NCI-H2227 treated with DMSO at 0.1 percent for 48 hours (cell line): ENCODE measurements at places on chromosomes 1 and 21.

GRCh38 chr1:27689423-27690173 is 17.6 kb upstream of the IFI6 start:
- DNase-seq = no peak

- no peak for DNase-seq
Observed at GRCh38 chr1:10709165-10709564, 87.3 kb downstream of the CASZ1 start.

GRCh38 chr1:21266119-21266774 is 24.0 kb downstream of the ECE1 start:
- no peak for DNase-seq

DNA sequence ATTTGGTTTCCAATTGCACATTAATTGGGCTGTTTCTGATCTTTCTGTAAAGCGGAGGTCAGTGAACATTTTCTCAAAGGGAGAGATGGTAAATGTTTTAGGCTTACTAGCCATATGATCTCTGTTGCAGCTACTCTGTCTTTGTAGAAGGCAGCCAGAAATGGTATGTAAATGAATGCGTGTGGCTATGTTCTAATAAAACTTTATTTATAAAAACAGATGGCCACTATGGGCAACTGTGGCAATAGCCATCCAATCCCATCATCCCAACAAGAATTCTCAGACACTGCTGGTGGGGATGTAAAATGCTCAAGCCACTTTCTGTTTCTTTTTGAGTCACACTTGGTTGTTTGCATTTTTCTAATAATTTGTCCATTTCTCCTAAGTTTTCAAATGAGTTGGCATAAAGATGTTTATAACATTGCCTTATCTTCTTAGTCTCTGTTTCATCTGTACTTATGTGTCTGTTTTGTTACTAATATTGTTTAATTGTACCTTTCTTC is 448.8 kb upstream of the VAMP3 start:
- DNase-seq = no peak

DNA sequence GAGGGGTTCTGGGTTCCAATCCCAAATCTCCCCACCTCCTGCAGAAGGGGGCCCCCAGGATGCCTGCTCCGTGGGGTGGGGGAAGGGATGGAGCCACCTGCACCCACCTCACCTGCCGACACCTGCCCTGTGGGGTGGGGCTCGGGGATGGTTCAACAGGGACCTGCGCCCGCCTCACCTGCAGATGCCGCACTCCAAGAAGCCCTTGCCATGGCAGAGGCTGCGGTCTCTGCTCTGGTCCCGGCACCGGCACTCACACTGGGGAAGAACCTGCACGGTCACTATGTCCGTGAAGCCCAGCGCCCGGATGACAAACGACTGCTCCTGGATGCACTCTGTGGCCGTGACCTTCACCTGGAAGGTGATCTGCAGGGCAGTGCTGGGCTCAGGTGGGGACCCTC is 18.1 kb upstream of the PTTG1IP start:
- DNase-seq = no peak

DNA sequence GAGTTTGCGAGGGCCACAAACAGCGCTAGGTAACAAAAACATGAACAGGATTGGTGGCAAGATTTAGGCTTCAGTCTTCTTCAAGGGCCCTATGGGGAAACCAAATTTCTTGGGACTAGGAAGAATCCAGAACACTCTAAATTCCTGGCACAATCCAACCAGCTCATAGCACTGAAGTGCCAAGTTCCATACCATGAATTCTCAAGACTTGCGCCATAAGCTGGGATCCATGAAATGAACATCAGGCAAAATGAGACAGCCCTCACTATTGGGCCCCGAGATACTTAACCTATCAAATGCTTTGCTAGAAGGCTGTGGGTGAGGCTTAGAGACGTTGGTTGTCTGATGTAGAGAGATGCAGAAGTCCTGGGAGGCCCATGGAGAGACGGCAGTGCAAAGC is 322.1 kb downstream of the PAPPA2 start:
- no peak for DNase-seq

GRCh38 chr1:17272646-17273045 is 23.7 kb downstream of the PADI3 start:
- no peak for DNase-seq

- no peak for DNase-seq
Observed at GRCh38 chr1:183885142-183885735, 80.3 kb downstream of the RGL1 start.

DNA sequence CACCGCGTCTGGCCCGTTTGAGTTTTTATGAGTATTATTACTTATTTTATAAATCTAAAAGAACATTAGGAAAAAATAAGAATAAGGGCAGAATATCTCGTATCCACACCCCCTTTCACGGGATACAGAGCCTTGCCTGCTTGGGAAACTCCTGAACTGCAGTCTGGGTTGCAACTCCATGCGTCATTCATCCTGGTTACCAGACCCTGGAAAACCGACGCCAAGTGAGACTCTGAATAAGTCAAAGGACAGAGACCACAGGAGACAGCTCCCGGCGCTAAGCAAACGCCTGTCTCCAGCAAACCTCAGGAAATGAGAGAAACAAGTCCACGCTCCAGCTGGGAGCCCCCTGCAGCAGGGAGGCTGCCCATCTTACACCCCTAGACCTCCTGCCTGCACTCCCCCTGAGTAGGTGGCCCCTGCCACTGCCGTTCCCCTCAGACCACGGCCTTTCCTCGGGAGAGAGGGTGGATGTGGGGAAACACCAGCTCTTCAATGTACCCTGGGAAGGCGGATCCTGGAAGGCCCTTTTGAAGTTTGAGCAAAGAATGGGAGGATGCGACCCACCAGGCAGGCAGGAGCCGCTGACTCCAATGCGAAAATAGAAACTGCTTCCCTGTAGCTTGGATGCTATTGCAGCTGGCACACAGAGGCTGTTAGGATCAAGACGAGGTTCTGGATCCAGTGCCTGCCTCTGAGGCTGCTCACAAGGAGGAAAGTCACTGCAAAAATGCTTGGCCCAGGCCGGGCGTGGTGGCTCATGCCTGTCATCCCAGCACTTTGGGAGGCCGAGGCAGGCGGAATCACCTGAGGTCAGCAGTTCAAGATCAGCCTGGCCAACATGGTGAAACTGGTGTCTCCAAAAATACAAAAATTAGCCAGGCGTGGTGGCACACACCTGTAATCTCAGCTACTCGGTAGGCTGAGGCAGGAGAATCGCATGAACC is 37.7 kb upstream of the GPR157 start:
- no peak for DNase-seq

DNA sequence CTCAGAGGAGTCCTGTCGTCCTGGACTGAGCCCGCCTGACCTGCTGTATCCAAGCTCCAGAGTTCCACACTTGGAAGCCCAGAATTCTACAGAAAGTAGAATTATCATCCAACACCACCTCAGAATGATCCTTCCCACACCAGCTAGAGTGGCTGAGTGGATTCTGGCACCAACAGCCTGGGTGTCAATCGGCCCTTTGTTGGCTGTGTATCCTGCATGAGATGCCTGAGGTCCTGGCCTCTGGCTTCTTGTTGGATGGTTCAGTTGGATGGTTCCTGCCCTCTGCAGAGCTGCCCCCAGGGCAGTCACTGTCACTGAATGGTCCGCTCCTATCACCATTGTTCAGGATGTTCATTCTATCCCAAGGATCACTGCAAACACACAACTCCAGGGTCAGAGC is 49.8 kb downstream of the PGBD5 start:
- no peak for DNase-seq

- no peak for DNase-seq
Observed at GRCh38 chr1:12293416-12293815, 63.6 kb downstream of the VPS13D start.

- peak; percentile 27 for DNase-seq
Observed at GRCh38 chr1:212437179-212437798, 4.6 kb downstream of the NENF start.

DNA sequence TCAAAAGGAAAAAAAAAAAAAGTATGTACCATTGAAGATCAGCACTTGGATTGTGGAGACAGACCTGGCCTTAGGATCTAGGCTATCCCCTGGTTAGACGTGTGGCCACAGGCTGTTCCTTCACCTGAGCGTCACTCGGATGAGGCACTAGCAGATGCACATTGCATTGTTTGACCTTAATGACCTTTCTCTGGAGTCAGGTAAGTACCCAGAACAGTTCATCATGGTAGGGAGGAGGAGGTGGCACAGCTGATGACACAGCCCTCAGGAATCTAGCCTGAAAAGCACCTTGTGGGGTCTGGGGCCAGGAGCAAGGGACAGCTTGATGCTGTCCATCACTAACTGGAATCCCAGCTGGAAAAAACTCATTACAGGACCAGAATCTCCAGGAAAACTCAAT is 21.2 kb downstream of the NECAP2 start:
- DNase-seq = no peak

DNA sequence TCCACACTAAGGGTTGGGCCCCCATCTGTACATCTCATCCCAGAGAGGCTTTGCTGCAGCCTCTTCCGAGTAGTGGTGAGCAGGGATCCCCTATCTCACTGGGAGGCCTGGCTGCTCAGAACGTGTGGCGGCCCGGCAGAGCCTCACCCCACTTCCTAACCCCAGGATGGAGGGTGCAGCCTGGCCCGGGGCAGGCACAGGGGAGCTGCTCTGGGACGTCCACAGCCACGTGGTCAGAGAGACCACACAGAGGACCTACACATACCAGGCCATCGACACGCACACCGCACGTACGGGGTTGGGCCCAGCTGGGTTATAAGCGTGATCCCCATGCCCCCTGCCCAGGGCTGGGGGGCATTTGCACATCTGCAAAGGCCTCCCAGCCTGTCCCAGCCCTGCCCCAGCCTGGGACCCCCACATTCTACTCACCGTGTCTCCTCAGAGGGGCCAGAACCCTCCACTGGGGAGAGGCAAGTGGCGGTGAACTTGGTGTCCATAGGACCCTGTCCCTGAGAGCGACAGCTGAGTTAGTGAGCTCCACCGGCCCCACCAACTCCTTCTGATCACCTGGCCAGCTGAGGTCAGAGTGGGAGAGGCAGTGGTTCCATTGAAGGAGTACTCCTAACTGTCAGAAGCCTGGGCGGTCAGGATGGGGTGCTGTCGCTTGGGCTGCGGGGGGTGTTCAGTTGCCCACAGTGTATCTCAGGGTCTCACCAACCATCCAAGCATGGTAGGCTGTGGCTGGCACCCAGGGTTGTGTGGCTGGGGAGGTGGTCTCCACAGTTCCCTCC is 41.2 kb downstream of the TRIM11 start:
- DNase-seq = no peak

DNA sequence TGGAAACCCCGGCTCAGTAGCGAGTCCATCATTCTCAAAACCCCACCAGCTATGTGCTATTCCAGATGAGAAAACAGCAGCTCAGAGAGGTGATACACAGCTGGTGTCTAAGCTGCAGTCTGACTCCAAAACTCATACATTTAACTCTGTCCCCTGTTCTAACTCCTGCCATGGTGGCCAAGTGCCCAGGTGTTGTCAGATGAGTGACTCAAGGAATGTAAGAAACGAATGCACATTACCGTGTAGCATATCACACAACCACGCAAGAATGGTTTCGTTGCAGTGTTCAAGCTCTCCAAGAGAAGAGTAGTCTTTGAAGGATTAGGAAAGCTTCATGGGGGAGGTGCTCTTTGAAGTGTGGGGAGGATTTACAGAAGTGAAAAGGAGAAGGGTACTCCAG is 4.7 kb upstream of the XKR8 start:
- DNase-seq = no peak

- no peak for DNase-seq
Observed at GRCh38 chr1:228736844-228737445, 1.7 kb downstream of the RHOU start.

GRCh38 chr21:37799211-37800056 is 116.8 kb downstream of the KCNJ6 start:
- DNase-seq = no peak

GRCh38 chr1:230170622-230171021 is 103.6 kb downstream of the GALNT2 start:
- DNase-seq = no peak

- DNase-seq = no peak
Observed at GRCh38 chr1:173330149-173330951, 123.2 kb upstream of the TNFSF4 start.

- no peak for DNase-seq
Observed at GRCh38 chr1:184514447-184514846, 127.6 kb downstream of the C1orf21 start.

DNA sequence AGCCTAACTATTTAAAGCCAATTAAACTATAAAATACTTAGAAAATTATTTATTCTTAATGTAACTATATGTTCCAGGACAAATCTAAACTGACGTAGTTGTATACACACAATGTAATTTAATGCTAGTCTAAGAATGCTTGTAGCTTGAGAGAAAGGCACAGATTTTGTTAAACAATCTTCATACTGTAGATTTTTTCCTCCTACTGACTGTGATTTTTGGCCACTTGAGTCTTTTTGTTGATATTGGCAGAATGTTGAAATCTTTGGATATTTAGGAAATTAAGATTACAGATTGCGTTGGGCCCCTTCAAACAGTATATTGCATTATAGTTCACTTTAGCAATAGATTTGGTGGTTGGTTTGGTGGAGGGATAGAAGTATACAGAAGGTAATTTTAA is 40.5 kb downstream of the ATF3 start:
- no peak for DNase-seq

- DNase-seq = peak; percentile 43
Observed at GRCh38 chr1:178344513-178345091, 152.2 kb downstream of the CLEC20A start.

DNA sequence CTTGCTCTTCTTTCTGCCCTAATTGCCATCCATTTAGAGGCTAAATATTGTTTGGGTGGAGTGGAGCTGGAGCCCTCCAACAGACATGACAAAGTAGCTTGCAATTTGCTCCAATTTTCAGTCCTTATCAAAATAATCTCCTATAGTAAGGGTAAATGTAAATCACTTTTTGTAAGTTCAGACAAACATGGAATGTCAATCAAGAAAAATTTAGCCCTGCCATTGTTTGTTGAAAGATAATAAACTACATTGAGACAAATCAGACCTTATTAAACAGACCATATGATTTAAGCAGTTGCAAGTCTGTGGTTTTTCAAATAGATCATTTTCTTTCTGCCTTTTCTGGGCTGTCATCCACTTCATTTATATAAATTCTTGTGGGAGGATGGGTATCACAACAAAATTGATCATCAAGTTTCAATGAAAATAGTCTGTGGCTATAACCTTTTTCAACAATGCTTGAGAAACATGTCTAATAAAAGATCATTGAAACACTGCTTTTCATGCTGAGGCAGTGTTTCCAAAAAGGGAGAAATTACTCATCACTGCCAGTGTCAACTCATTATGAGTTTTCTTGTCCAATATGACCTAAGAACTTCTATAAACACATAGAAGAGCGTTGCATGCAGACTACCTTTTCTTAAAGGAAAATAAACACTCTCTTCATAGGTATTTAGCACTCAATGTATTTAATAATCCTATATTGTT is 1152.0 kb upstream of the B3GALT2 start:
- DNase-seq = no peak

DNA sequence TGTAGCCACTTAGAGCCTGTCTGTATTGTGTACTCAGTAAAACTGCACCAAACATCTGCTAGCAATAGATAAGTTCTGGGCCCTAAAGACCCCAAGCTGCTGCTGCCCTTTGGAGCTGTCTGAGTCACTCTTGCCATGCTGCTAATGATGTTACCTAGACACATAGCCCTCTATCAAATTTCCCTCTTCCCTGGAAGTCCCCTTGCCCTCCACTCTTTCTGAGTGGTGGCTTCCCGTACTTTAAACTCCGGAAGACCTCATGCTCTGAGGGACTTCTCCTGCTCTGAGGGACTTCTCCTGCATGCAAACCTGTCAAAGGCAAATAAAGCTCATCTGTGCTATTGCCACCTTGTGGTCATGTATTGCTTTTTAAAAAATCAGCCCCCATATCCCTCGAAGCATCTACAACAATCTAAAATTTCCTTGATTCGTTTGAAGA is 34.0 kb downstream of the FH start:
- no peak for DNase-seq
